ENCODE measurements at places on chromosomes 2 and 18. TPM values are rescaled to one million over a fixed set of nuclear protein-coding genes. Genes with fewer than 3 reads are reported as not detected.

Gene LIMS3
- total RNA-seq: 12.7 TPM

Gene CAPN14
- under 0.01 TPM for total RNA-seq

Gene FOXD4L1
- not detected for total RNA-seq

Gene CXCR4
- not detected for total RNA-seq

Gene SCYGR4
- not detected for total RNA-seq

Measured in IMR-90 (cell line).